ENCODE measurements at places on chromosomes 2 and 18. TPM values are rescaled to one million over a fixed set of nuclear protein-coding genes. Genes with fewer than 3 reads are reported as not detected.

DNA sequence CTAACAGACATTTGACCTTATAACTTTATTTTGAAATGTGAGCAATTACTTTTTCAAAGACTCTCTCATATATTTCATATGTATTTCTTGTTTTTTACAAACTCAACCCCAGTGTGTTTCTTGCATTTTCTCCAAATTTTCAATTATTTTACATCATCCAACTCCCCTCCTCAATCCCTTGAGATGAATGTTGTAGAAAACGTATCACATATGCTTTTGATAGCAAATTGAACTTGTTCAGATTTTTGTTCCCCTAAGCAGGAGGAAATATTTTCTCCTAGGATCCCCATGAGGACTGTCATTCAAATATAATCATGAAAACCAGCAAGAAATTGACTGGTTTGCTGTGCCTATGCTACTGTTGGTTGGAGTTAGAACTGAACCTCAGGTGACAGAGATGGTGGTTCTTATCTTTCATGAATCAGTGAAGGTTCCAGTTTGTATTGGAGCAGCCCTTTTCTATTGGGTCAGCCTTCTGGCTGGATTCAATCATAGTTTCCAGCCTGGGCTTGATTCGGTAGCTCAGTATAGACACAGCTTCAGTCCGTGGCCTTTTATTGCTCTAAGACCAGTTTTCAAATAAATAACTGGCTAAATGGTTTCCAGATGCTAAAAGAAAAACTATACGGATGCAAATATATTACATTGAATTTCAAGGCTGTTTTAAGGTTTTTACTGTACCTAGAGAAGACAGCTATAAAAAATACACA is 591.0 kb downstream of the EPHA4 start:
- DNase-seq: no peak

DNA sequence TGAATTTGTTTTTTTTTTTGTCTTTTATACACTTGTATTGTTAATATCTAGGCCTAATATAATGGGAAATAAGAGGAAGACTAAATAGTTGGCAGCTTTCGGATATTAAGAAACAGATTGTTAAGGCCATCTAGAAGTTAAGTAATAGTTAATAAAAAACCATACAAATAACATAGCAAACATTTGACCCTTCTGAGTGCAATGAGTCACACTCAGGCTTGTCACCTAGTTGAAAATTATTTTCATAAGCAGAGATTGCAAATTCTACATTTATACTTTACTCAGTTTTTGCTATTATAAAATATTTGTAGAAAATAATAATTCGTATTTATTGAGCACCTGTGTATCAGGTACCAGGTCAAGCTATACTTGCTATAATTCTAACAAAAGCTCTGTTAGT is 2.4 kb downstream of the NUP35 start:
- DNase-seq: peak; percentile 12

The SKA1 gene
- total RNA-seq: 23.9 TPM

- peak; percentile 87 for DNase-seq
These were observed 119.3 kb upstream of the SIX2 start for GRCh38 chr2:45128580-45128997.

The CDH20 gene
- total RNA-seq: not detected

The TEKT4 gene
- not detected for total RNA-seq

All from epithelial cell of proximal tubule (primary cell).